ENCODE measurements at places on chromosomes 2 and 18.

- no peak for DNase-seq
These were observed 97.6 kb upstream of the TMEM178A start for GRCh38 chr2:39568116-39568515.

DNA sequence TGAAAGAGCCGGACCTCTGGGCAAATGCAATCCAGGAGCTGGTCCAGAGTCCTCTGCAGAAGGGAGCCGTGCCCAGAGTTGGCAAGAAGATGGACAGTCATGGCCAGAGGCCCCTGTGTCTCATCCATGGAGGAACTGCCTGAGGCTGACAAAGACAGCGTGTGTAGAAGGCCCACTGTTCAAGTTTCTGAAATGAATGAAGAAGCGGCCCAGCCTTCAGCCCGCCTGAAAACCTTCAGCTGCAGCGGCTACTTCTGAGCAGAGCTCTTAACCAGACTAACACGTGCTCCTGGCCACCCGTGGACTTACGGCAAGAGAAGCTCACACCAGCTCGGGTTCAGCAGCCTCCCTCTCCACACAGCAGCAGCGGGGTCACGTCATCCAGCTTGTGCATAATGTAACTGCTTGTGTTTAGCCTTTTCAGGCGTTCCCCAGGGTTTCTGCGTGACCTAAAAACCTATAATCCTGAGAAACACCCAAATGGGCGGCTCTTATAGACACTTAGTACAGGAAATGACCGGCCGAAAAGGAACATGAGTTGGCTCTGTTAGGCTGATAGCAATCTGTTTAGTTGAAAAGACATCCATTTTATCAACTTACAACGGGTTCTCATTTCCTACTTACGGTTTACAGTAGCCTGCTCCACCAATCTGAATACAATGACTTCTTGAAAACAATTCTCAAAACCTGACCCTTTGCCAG, at the start of gene FAM124B:
TSS of gene FAM124B (minus strand) at position 467 of the 702 bp plus-strand sequence. CDS start at position 128, 339 bp downstream.
- DNase-seq: peak; percentile 53

DNA sequence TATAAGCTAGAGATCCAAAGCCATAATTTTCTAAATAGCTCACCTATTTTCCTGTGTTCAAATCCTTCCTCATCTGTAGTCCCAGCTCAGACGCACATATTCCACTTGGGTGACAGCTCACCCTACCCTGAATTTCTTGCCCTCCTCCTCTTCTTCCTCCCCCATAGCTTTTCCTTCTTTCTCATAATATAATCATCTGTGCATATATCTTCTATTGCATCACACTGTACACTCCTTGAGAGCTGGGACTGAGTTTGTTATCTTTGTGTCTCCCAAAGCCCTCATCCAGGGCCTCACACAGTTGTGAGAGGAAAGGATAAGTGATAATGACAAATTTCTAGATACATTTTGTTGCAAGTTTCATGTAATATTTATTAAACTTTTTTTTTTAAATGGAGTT, 55.9 kb upstream of the RTN4 start:
- peak; percentile 78 for DNase-seq

- peak; percentile 25 for DNase-seq
These were observed 180.9 kb downstream of the PID1 start for GRCh38 chr2:229090225-229090624.

DNA sequence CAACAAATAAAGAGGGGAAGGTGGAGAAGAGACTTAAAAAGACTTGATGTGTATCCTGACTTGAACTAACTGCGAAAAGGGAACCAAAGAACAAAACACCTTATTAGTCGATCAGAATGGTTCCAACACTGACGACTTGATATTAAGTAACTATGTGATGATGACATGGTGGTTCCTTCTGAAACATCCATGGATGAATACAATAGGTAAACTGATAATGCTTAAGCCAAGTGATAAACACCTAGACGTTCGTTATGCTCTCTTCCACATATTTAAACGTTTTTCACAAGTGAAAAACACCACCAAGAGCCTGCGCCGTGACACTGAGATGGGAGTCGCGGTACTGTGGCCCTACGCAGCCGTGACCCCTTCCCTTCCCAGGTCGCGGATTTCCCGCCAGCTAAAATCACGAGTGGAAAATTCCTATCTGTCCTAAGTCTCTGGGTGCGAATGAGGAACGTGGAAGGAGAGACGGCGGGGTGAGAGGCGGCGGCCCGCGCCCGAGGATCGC, 797 bp downstream of the TTC32 start:
- DNase-seq: peak; percentile 22

DNA sequence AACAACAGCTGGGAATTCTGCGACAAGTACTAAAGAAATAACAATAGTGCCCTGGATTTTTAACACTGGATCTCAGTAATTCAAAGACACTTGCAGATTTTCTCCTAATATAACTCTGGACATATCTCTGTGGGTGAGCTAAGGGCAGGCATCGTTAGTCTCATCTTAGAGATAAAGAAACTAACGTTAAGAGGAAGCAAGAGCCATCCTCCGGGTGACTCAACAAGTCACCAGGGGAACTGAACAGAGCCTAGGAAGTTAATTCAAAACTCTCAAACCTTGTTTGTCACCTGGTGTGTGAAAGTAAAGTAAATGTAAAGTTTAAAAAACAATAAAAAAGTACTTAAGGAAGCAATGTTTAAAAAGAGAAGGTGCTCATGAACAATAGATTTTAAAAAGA, 41.6 kb upstream of the NRP2 start:
- DNase-seq: no peak

DNA sequence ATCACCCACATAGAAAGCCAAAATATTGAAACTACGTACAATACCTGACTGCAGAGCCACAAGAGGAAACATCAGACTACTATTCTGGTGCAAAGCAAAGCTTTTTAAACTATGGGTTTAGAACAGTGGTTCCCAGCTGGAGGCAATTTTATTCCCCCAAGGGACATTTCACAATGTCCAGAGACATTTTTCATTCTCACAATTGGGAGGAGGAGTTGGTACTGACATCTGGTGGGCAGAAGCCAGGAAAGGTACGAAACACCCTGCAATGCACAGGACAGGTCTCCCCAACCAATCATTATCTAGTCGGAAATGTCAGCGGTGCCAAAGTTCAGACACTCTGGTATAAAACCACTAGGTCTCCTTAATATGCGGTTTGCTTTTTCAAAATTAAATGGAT, 88.4 kb upstream of the ARL5A start:
- no peak for DNase-seq

- no peak for DNase-seq
These were observed 46.2 kb upstream of the FZD7 start for GRCh38 chr2:201987426-201987825.

GRCh38 chr2:74481961-74482800, 617 bp downstream of the CCDC142 start:
- no peak for DNase-seq

- DNase-seq: no peak
These were observed 12.6 kb downstream of the MFSD6 start for GRCh38 chr2:190420801-190421200.

DNA sequence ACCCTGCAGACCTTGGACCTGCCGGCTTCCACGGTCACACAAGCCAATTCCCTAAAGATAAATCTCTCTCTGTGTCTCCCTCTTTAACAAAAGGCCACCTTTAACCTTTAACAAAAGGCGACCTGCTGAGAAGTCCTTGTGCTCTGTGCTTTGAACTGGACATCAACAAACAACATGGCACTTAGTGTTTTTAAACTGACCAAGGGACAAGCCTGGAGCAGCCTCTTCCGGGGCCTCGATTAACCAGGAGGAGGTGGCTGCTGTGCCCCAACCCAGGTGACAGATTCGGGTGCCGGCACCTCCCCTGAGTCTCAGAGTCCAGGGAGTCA, 135.3 kb downstream of the RTP5 start:
- no peak for DNase-seq

Measured in amniotic epithelial cell (primary cell).